ENCODE measurements at places on chromosomes 6 and 20. TPM values are rescaled to one million over a fixed set of nuclear protein-coding genes. Genes with fewer than 3 reads are reported as not detected.

Gene ADGRF1
- 0.16 TPM for total RNA-seq

- DNase-seq, result no peak
- peaks cover 9% of the 10 kb centered on the region for H3K36me3 ChIP-seq
- H3K4me3 ChIP-seq, result no peak overlapping the region
- H3K27me3 ChIP-seq, result no peaks in the 10 kb centered on the region
Measured at GRCh38 chr6:410555-411395, 19.2 kb downstream of the IRF4 start.

Gene XRN2
- 101 TPM for total RNA-seq

GRCh38 chr6:14000901-14001300, 76.1 kb downstream of the RNF182 start:
- H3K4me3 ChIP-seq, result no peak overlapping the region
- no peak for DNase-seq
- H3K4me1 ChIP-seq, result peaks cover 16% of the 10 kb centered on the region
- H3K27me3 ChIP-seq, result no peaks in the 10 kb centered on the region

Gene BTN1A1
- 0.14 TPM for total RNA-seq

Gene C6orf132
- total RNA-seq, result 38.1 TPM

Gene SLC17A3
- not detected for total RNA-seq

DNA sequence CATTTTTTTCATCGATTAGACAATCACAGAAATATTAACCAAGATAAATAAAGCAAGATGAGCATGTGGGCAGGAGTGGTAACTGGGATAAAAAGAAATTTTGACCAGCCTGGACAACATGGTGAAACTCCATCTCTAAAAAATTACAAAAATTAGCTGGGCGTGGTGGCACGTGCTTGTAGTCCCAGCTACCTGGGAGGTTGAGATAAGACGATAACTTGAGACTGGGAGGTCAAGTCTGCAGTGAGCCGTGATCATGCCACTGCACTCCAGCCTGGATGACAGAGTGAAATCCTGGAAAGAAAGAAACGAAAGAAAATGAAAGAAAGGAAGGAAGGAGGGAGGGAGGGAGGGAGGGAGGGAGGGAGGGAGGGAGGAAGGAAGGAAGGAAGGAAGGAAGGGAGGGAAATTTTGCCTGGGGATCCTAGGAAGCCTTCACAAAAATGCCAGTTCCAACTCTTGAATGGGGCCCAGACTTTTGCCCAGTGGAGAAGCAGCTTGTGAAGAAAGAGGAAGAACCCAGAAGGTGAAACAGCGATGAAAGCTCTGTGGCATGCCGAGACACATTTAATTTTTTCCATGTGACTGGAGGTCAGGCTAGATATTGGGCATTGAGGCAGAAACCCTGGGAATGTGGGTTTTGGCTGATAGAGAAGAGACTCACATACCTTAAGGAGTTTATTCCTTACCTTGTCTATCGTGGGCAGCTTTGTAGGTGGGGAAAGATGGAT, 20.3 kb downstream of the CCDC170 start:
- H3K4me1 ChIP-seq, result 0 out of 2 replicates have a peak, but pooled peaks cover 2% of the 10 kb centered on the region
- DNase-seq, result no peak
- no peaks in the 10 kb centered on the region for H3K27me3 ChIP-seq
- H3K27ac ChIP-seq, result no peak overlapping the region

Gene SLC35F1
- 11.0 TPM for total RNA-seq

Gene OR2J2
- not detected for total RNA-seq

DNA sequence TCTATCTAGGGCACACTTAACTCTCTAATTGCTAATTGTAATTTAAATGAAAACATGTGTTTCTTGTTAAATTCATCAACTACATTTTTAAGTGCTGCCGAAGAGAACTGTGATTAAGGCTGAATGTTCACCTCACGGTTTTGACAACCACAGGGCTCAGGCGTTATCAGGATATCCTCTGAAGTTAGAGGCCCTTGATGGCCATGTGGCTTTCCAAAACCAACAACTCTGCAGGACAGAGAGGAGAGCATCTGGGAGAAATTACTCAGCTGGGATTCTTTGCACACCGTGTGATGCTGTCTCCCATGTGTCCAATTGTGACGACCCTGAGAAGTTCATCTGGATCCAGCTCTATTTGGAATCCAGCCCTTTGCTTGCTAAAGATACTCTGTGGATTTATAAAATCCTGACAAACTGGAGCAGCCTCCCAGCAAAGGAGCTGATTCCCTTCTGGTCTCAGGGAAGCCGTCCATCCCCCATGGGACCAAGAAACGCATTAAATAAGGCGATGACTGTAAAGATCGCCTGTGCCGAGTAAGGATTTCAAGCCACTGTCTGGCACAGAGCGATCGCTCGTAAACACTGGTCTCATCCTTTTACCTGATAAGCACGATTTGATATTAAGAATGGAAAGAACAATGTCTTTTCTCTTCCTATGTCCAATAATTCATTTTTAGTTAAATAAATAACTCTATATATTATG, 401.1 kb downstream of the CD83 start:
- peaks cover 7% of the 10 kb centered on the region for H3K36me3 ChIP-seq
- no peak overlapping the region for H3K27ac ChIP-seq
- no peak overlapping the region for H3K4me3 ChIP-seq
- no peaks in the 10 kb centered on the region for H3K27me3 ChIP-seq
- DNase-seq, result no peak
- H3K4me1 ChIP-seq, result peaks cover 13% of the 10 kb centered on the region

Gene SLC17A2
- total RNA-seq, result not detected

Gene HLA-DRA
- 2.8 TPM for total RNA-seq

DNA sequence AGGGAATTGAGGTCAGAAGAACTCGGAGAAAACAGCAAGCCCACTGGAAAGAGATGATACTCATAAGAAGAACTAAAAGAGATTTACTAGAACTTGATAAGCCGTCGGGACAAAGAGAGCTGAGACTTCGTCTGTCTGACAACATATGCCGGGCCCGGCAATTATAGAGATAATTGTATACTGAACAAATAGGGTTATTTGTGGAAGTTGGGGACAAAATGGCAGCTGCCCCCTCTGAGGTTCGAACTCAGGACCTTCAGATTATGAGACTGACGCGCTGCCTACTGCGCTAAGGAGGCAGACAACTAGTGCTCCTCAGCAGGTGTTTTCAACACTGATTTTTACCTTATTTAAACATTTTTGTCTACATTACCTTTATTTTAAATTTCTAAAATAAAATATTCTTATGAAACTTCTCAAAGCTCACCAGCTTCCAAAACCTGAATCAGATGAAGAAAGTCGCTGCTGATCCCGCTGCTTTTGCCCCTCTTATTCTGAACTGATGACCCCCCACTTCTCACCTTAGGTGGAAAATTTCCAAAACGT, 29.3 kb upstream of the TRIM27 start:
- no peak overlapping the region for H3K27ac ChIP-seq
- H3K4me3 ChIP-seq, result peak overlapping the region; percentile 98
- H3K36me3 ChIP-seq, result peaks cover 6% of the 10 kb centered on the region
- H3K27me3 ChIP-seq, result peaks cover 23% of the 10 kb centered on the region
- peaks cover 13% of the 10 kb centered on the region for H3K4me1 ChIP-seq

- DNase-seq, result no peak
- H3K4me3 ChIP-seq, result no peak overlapping the region
- H3K36me3 ChIP-seq, result no peaks in the 10 kb centered on the region
- no peak overlapping the region for H3K27ac ChIP-seq
Measured at GRCh38 chr6:146785001-146785585, 186.3 kb downstream of the ADGB start.

DNA sequence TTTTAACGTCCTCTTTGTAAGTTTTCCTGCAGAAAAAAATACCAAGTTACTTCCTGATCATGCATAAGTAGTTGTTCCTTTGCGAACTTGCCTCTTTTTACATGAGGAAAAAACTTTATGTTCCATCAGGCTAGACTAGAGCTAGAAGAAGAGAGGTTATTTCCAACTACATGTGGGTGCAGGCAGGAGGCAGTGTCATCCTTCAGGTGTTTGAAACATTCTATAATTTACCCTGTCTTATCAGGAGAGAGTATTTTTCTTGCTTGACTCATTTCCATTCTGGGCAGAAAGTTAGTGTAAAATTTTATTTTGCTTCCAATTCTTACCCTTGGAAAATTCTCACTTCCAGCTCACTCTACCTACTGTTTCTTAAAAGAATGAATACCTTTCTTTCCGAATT, 28.5 kb upstream of the EPHA7 start:
- no peak for DNase-seq
- H3K27me3 ChIP-seq, result no peaks in the 10 kb centered on the region
- no peaks in the 10 kb centered on the region for H3K36me3 ChIP-seq

DNA sequence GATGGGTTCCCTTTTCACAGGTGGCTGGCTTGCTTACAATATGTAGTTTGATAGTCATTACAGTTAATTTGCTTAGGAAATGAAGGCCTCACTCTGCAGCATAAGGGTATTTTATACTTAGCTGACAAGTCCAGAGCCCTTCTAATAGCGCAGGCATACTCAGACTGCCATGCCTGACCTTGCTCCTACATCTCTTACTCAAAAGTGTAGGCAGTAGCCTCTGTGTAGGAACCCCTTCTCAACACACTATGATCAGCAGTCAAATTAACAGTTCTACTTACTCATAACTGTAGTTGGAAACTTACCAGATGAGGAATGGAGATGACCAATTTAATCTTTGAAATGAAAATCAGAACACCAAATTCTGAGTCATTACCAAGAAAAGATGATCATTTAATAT, 373.5 kb downstream of the TBC1D32 start:
- H3K36me3 ChIP-seq, result no peaks in the 10 kb centered on the region
- H3K27me3 ChIP-seq, result no peaks in the 10 kb centered on the region
- H3K4me1 ChIP-seq, result no peaks in the 10 kb centered on the region
- no peak for DNase-seq
- H3K27ac ChIP-seq, result no peak overlapping the region

GRCh38 chr6:28675600-28675999, 149.9 kb downstream of the GPX5 start:
- H3K4me1 ChIP-seq, result peaks cover 8% of the 10 kb centered on the region
- H3K27me3 ChIP-seq, result peaks cover 25% of the 10 kb centered on the region
- DNase-seq, result no peak
- H3K36me3 ChIP-seq, result no peaks in the 10 kb centered on the region
- peak overlapping the region; percentile 87 for H3K4me3 ChIP-seq
